ENCODE measurements at places on chromosomes 16 and 17.

DNA sequence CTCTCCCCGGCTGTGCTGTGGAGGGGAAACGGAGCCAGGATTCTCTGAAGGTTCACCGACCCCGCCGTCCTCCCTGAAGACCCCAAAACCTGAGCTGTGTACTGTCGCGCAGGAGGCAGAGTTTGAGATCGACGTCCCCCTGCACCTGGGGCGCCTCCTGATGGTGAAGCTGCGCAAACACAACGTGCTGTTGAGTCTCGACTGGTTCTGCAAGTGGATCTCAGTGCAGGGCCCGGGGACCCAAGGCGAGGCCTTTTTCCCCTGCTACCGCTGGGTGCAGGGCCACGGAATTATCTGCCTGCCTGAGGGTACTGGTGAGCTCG, 62.6 kb upstream of the TEKT1 start:
- DNase-seq, result no peak

DNA sequence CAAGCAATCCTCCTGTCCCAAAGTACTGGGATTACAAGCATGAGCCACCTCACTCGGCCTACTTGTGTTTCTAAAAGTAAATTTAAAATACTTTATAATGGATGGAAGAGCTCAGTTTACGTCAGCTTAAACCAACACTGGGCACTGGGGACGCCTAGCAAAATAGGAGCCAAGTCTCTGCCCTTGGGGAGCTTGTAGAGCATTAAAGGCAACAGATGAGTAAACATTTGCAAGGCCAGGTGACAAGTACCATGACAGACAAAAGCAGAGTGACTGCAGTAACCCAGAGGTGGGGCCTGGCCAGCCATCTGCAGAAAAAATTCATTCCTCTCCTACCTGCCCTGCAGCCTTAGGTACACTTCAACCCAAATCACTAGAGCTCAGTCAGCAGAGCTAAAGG, 12.1 kb upstream of the NLK start:
- no peak for DNase-seq

DNA sequence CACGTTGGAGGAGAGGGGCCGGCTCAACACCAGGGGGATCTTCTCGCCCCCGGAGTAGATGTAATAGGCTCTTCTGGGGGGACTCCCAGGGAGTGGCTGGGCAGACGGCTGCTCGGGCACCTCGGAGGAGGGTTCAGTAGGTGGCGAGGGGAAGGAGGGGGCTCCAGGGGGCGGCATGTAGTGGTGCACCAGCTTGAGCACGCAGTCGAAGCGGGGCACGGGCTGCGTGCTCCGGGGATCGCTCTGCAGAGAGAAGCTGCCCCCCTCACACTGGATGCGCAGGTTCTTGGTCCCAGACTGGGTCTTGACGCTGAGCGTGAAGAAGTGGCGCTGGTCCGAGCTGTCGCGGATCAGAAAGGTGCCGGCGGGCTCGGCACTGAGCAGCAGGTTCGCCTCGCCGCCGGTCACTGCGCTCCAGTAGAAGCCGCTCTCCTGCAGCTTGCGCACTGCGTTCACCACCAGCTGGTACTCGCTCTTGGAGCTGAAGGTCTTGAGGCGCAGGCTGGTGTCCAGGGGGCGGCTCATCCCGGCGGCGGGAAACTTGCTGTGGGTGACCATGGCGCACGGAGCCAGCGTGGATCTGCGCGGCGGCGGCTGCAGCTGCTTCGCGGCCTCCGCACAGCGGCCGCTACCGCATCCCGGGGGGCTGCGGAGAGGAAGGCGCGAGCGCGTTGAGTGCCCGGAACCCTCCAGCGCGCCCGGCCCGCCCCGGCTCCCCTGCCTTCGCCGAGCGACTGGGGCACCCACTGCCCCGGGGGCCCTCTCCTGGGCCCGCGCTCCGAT, 1.1 kb downstream of the SOCS3 start:
- DNase-seq, result peak; percentile 40

GRCh38 chr17:12709063-12709462, 43.4 kb downstream of the MYOCD start:
- DNase-seq, result no peak

- no peak for DNase-seq
Measured at GRCh38 chr16:46759309-46759708, 11.2 kb upstream of the MYLK3 start.

Data from SW 1271 (cell line).